Naive B cell (primary cell): ENCODE measurements at places on chromosomes 2 and 18. TPM values are rescaled to one million over a fixed set of nuclear protein-coding genes. Genes with fewer than 3 reads are reported as not detected.
A peak's percentile ranks its signal among the peaks of the same experiment; 100 is the strongest.

The PLGLB2 gene
- polyA plus RNA-seq, result not detected

DNA sequence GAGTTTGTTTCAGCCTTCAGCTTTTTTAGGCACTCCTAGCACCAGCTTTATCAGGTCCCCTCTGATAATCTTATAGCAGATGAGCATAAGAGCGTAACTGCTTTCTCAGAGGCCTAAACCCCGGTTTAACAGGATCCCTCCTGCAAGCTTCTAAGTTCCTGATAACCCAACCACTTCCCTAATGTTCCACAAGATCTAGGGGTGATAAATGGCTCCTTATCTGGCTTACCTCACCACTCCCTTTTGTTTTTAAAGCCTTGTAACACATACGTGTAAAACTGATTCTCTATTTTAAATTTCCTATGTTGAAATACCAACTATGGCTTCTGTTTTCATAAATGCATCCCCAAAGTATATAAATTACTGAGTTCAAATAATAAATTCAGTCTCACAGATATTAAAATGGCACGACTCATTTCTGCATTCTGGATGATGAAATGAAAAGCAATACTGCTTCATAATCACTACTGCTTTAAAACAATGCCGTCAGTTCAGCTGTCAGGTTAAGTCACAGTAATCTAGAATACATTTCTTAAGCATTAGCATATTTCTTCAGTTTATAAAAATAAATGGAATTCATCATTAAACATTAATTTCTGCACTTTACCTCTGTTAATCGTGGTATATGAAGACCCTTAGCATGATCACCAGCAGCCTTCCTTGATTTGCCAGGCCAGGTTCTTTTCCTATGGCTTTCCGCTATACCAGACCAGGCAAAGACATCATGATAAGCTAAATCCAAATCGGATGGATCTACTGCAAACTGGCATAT, 126.3 kb downstream of the C2orf74 start:
- no peak overlapping the region for H3K4me3 ChIP-seq
- no peak for DNase-seq
- peaks cover 26% of the 10 kb centered on the region for H3K36me3 ChIP-seq
- no peak overlapping the region for H3K27ac ChIP-seq
- no peaks in the 10 kb centered on the region for H3K4me1 ChIP-seq

DNA sequence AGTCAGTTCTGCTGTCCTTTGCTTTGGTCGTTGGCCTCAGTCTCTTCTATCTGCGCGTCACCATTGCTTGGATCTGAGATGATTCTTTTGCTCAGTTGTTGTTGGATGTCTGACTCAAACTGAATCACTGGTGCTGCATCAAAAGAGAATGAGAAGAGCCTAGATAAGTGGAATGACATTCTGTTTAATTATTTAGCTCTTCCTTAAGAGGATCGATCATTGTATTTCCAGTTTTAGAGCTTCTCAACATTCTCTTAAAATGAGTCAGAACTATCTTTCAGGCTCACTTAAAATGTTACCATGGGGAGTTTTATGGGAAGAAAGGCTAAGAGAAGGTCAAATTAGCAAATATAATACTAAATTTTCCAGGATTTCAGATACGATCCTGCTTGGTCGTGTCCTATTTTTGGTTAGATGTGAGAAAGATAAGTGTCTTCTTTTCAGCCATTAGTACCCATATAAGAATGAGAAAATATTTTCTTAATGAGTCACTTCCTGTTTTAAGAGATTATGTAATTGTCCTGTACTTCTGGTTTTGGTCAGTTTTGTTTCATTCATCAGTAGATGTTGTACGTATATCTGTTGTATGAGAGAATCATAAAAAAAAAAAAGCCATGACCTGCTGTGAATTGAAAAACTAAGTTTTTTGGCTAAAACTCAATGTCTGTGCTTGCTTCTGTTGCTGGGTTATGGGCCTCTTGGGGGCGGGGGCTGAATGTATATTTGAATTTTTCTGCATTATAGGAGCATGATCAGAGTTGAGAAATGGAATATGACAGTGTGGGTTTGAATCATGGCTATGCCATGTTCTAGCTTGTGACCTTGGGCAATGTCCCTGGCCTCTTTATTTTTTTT, 31.6 kb upstream of the CASP10 start:
- H3K36me3 ChIP-seq, result peaks cover 27% of the 10 kb centered on the region
- H3K27me3 ChIP-seq, result no peaks in the 10 kb centered on the region
- H3K4me1 ChIP-seq, result peaks cover 37% of the 10 kb centered on the region
- peak overlapping the region; percentile 94 for H3K27ac ChIP-seq

The SLC8A1 gene
- polyA plus RNA-seq, result not detected

The MC5R gene
- not detected for polyA plus RNA-seq

- no peaks in the 10 kb centered on the region for H3K27me3 ChIP-seq
- no peak for DNase-seq
- H3K27ac ChIP-seq, result no peak overlapping the region
- H3K4me3 ChIP-seq, result no peak overlapping the region
Observed at GRCh38 chr2:147468349-147468748, 376.5 kb upstream of the ACVR2A start.

The KATNAL2 gene
- 0.81 TPM for polyA plus RNA-seq

DNA sequence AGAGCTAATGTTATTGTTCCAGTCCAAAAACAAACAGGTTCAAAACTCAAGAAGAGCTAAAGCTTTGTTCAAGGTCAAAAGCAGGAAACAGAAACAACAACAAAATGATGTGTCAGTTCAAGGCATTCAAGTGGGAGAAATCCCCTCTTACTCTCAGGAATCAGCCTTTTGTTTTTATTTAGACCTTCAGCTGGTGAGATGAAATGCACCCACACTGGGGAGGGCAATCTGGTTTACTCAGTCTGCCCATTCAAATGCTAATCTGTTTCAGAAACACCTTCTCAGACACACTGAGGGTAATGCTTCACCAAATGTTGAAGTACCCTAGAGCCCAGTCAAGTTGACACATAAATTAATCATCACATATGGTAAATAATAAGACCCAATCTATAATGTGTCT, 150.6 kb downstream of the TMX3 start:
- H3K27me3 ChIP-seq, result peaks cover 8% of the 10 kb centered on the region
- H3K4me1 ChIP-seq, result no peaks in the 10 kb centered on the region
- no peak overlapping the region for H3K4me3 ChIP-seq
- no peak for DNase-seq
- no peak overlapping the region for H3K27ac ChIP-seq

The MYO5B gene
- polyA plus RNA-seq, result 0.44 TPM

The WDSUB1 gene
- 26.1 TPM for polyA plus RNA-seq

The SLC30A3 gene
- 0.06 TPM for polyA plus RNA-seq

GRCh38 chr18:70089858-70090257, 115.6 kb downstream of the RTTN start:
- no peaks in the 10 kb centered on the region for H3K4me1 ChIP-seq
- peak overlapping the region; percentile 48 for H3K27ac ChIP-seq

GRCh38 chr2:240432430-240432819, 3.0 kb upstream of the GPC1 start:
- H3K36me3 ChIP-seq, result no peaks in the 10 kb centered on the region
- no peak for DNase-seq
- H3K4me3 ChIP-seq, result peak overlapping the region; percentile 21
- H3K27ac ChIP-seq, result no peak overlapping the region
- peaks cover 11% of the 10 kb centered on the region for H3K4me1 ChIP-seq

The WNT10A gene
- polyA plus RNA-seq, result 6.4 TPM

- no peak for DNase-seq
- no peak overlapping the region for H3K4me3 ChIP-seq
- no peak overlapping the region for H3K27ac ChIP-seq
- H3K27me3 ChIP-seq, result peaks cover 1% of the 10 kb centered on the region
- H3K36me3 ChIP-seq, result no peaks in the 10 kb centered on the region
- H3K4me1 ChIP-seq, result peaks cover 21% of the 10 kb centered on the region
Observed at GRCh38 chr18:12410081-12410481, 2.4 kb downstream of the PRELID3A start.

The IL1RL1 gene
- polyA plus RNA-seq, result not detected

DNA sequence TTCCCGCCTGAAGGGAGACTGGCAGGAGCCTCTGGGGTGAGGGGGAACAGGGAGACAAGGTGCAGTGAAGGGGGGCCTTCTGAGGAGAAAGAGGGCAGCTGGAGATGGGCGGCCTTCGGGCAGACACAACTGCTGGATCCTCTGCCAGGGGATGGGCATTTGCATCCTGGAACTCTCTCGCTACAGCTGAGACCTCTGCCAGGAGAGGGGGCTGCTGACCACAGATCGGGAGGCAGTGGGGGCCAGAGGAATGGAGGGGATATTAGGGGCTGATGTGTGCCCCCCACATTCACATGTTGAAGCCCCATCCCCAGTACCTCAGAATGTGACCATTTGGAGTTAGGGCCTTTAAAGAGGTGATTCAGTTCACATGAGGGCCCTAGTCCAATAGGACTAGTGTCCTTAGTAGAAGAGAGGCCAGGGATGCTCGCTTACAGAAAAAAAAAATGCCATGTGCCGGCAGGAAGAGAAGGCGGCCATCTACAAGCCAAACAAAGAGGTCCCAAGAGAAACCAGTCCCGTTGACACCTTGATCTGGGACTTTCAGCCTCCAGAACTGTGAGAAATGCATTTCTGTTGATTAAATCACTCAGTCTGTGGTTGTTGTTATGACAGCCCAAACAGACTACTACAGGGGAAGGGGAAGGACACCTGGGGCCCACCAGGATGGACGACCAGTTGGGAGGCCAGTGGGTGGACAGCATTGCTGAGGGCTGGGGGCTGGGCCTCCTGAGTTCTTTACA, 50.0 kb downstream of the TRABD2A start:
- peak overlapping the region; percentile 10 for H3K27ac ChIP-seq
- no peaks in the 10 kb centered on the region for H3K27me3 ChIP-seq
- H3K4me1 ChIP-seq, result peaks cover 32% of the 10 kb centered on the region
- H3K4me3 ChIP-seq, result no peak overlapping the region
- no peak for DNase-seq

- H3K4me3 ChIP-seq, result no peak overlapping the region
- H3K4me1 ChIP-seq, result no peaks in the 10 kb centered on the region
- no peak overlapping the region for H3K27ac ChIP-seq
Observed at GRCh38 chr2:106642679-106643078, 155.5 kb downstream of the CD8B2 start.

The IGFBP5 gene
- polyA plus RNA-seq, result not detected

- H3K36me3 ChIP-seq, result no peaks in the 10 kb centered on the region
- no peak overlapping the region for H3K27ac ChIP-seq
- no peak for DNase-seq
- H3K4me1 ChIP-seq, result no peaks in the 10 kb centered on the region
Observed at GRCh38 chr2:1972422-1972821, 228.1 kb upstream of the PXDN start.

- H3K27me3 ChIP-seq, result no peaks in the 10 kb centered on the region
- DNase-seq, result no peak
- peaks cover 28% of the 10 kb centered on the region for H3K36me3 ChIP-seq
- H3K4me1 ChIP-seq, result peaks cover 7% of the 10 kb centered on the region
Observed at GRCh38 chr2:144102386-144102785, 417.5 kb downstream of the ZEB2 start.

DNA sequence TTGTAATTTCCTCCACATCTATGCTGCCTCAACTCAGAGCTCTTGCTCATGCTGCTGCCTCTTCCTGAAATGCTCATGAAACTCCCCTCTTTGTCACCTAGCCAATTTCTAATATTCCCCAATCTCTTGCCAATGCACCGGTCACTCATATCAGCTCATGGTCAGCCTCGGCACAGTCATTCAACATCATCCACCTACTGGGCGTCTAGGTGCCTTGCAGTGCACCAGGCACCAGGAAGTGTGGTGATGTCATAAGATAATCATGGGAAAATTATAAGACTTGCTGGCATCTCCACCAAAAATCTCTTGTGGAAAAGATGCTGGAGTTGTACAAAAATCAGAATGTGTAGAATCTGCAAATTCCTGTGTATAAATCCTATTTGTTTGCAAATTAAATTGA, 52.6 kb upstream of the RAB27B start:
- H3K27ac ChIP-seq, result no peak overlapping the region
- no peaks in the 10 kb centered on the region for H3K4me1 ChIP-seq
- H3K4me3 ChIP-seq, result no peak overlapping the region
- no peak for DNase-seq

DNA sequence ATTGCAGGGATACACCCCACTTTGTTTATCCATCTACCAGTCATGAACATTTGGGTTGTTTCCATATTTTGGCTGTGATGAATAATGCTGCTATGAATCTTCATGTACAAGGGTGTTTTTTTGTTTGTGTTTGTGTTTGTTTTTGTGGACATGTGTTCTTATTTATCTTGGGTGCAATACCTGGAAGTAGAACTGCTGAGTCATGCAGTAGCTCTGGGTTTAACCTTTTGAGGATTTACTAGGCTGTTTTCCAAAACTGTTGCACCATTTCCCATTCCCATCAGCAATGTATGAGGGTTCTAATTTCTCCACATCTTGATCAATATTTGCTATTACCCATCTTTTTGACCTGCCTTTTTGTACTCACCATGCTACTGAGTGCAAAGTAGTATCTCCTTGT, 140.0 kb upstream of the CYP1B1 start:
- no peak overlapping the region for H3K27ac ChIP-seq
- no peak for DNase-seq
- peaks cover 52% of the 10 kb centered on the region for H3K27me3 ChIP-seq
- no peaks in the 10 kb centered on the region for H3K4me1 ChIP-seq

- no peak for DNase-seq
- H3K36me3 ChIP-seq, result no peaks in the 10 kb centered on the region
- H3K4me1 ChIP-seq, result no peaks in the 10 kb centered on the region
- no peak overlapping the region for H3K27ac ChIP-seq
- no peak overlapping the region for H3K4me3 ChIP-seq
- H3K27me3 ChIP-seq, result no peaks in the 10 kb centered on the region
Observed at GRCh38 chr2:124698979-124699565, 674.0 kb downstream of the CNTNAP5 start.

- H3K36me3 ChIP-seq, result no peaks in the 10 kb centered on the region
- no peaks in the 10 kb centered on the region for H3K4me1 ChIP-seq
- no peak overlapping the region for H3K27ac ChIP-seq
- DNase-seq, result no peak
Observed at GRCh38 chr2:235903782-235904584, 264.2 kb downstream of the GBX2 start.

The IL37 gene
- not detected for polyA plus RNA-seq

The SLC4A3 gene
- polyA plus RNA-seq, result not detected

DNA sequence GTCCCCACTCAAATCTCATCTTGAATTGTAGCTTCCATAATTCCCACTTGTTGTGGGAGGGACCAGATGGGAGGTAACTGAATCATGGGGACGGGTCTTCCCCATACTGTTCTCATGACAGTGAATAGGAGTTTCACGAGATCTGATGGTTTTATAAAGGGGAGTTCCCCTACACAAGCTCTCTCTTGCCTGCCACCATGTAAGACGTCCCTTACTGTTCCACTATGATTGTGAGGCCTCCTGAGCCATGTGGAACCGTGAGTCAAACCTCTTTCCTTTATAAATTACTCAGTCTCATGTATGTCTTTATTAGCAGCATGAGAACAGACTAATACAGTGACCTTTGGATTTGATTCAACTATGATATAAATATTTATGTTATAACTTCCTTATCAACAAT, 78.0 kb downstream of the CYRIA start:
- H3K27ac ChIP-seq, result no peak overlapping the region
- peaks cover 23% of the 10 kb centered on the region for H3K36me3 ChIP-seq
- H3K27me3 ChIP-seq, result no peaks in the 10 kb centered on the region
- DNase-seq, result no peak

- H3K4me1 ChIP-seq, result peaks cover 36% of the 10 kb centered on the region
- H3K27ac ChIP-seq, result no peak overlapping the region
- DNase-seq, result no peak
- H3K27me3 ChIP-seq, result no peaks in the 10 kb centered on the region
- H3K36me3 ChIP-seq, result peaks cover 4% of the 10 kb centered on the region
Observed at GRCh38 chr18:62751977-62752376, 36.6 kb downstream of the PHLPP1 start.

- no peak overlapping the region for H3K27ac ChIP-seq
- H3K4me3 ChIP-seq, result no peak overlapping the region
- no peaks in the 10 kb centered on the region for H3K36me3 ChIP-seq
- no peak for DNase-seq
- no peaks in the 10 kb centered on the region for H3K27me3 ChIP-seq
- H3K4me1 ChIP-seq, result no peaks in the 10 kb centered on the region
Observed at GRCh38 chr18:65623676-65624075, 127.1 kb upstream of the CDH7 start.

The GATA6 gene
- polyA plus RNA-seq, result not detected

The NEB gene
- polyA plus RNA-seq, result 0.10 TPM

The ZNF521 gene
- 0.11 TPM for polyA plus RNA-seq

The UGT1A10 gene
- not detected for polyA plus RNA-seq
